D721Med (cell line): ENCODE measurements at places on chromosomes 5 and 9.

- DNase-seq = no peak
Measured at GRCh38 chr9:70576116-70576515, 161.7 kb upstream of the KLF9 start.

- DNase-seq = no peak
Measured at GRCh38 chr9:21455320-21455719, 15.1 kb downstream of the IFNA1 start.

DNA sequence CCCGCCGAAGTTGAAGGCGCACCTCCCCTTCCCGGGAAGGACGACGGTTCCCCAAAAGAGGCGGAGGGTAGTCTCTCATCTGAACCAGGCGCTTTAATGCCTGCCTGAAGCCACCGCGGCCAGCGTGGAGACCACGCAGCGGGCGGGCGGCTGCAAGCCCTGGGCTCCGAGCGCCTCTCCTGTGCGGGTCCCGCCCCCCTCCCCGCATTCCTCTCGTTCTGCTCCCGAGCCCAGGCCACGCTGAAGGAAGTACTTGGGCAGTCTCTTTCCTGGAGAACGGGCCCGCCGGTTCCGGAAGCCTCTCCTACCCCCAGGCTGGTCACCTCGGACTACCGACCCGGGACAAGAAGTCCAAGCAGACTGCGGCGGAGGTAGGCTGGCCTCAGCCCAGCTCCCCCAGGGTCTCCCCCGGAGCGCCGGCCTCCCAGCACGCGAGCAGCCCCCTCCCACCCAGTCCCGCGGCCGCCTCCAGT lies 571 bp downstream of the PPIC start:
- DNase-seq = no peak

- no peak for DNase-seq
Measured at GRCh38 chr5:76809141-76809540, 9.7 kb upstream of the F2RL1 start.

DNA sequence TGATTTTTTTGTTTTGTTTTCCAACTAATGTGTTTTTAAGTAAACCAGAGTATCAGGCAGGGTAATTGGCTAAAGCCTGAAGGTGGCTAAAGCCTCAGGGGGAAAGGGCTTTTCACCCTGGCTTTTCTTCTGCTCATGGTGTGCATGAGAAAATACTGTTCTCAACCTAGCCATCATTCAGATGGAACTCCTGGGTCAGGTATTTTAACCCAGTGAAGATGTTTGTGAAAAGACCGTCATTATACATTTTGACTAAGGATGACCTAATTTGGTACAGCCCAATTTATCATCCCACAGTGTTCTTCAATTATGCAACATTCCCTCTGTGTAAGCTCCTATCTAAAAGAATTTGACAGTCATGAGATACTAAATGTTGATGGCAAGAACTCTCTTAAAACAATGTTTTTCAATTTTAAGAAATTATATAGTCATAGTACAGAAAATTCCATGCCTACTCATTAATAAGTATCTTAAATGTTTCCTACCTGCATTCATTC lies 209.5 kb upstream of the TARS1 start:
- DNase-seq = no peak
